ENCODE measurements at places on chromosomes 2 and 18.

GRCh38 chr18:79118797-79119196 is 49.6 kb downstream of the ATP9B start:
- no peak for DNase-seq

- no peak for DNase-seq
These were observed 241.2 kb downstream of the TFCP2L1 start for GRCh38 chr2:121043827-121044222.

GRCh38 chr18:36406805-36407204 is 109.3 kb downstream of the FHOD3 start:
- no peak for DNase-seq

- no peak for DNase-seq
These were observed 206.1 kb downstream of the RAB3GAP1 start for GRCh38 chr2:135258193-135258592.

GRCh38 chr2:8413589-8414135 is 268.2 kb upstream of the ID2 start:
- DNase-seq: peak; percentile 91

Data from LNCaP clone FGC (cell line).